Lung (tissue), 17 donors: ENCODE measurements at places on chromosomes 3 and 15. TPM values are rescaled to one million over a fixed set of nuclear protein-coding genes. Genes with fewer than 3 reads are reported as not detected.
A peak's percentile ranks its signal among the peaks of the same experiment; 100 is the strongest.

DNA sequence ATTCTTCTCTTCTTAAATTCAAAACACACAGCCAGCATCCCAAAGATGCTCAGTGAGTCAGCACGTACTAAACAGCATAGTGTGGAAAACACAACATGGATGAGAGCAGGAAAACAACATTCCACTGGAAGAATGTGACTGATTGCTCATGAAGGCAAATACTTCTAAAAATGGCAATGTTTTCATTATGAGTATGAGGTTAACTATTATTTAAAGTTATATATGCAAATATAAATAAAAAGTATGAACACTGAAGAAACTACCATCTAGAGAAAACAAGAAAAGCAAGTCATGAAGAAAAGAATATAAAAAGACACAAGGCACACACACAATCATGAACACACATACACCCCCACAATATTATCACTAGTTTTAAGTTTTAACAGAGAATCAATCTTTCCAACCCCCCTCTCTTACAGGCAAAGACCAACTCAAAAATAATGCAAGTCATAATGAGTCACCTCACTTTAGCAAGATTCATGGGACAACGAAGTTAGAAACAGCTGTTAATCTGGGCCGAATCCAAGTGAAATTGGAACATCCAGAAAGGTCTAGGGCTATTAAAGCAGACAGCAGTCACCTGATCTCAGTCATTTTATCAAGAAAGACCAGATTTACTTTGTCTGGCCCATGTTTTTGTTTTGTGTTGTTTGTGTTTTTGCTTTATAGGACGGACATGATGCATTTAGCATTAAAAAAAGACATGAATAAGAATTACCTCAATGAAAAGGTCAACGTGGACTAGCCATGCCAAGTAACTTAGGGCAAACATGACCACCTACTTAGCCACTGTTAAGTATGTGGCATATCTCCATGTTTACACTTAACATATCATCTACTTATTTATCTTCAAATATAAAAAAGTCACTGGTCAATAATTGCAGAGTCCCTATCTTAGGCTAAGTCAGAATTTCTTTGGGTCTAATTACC is 18.1 kb downstream of the GBE1 start:
- DNase-seq = peak; percentile 52

Gene HGD
- 2.4 TPM for polyA plus RNA-seq

Gene CCR5
- 16.6 TPM for polyA plus RNA-seq

Gene IL16
- 18.8 TPM for polyA plus RNA-seq

Gene SEMA6D
- polyA plus RNA-seq = 2.1 TPM

GRCh38 chr15:101145362-101145761 is 106.5 kb downstream of the CHSY1 start:
- no peak for DNase-seq

GRCh38 chr3:21449738-21450137 is 301.3 kb downstream of the ZNF385D start:
- DNase-seq = no peak

Gene LRRC2
- polyA plus RNA-seq = 0.39 TPM

DNA sequence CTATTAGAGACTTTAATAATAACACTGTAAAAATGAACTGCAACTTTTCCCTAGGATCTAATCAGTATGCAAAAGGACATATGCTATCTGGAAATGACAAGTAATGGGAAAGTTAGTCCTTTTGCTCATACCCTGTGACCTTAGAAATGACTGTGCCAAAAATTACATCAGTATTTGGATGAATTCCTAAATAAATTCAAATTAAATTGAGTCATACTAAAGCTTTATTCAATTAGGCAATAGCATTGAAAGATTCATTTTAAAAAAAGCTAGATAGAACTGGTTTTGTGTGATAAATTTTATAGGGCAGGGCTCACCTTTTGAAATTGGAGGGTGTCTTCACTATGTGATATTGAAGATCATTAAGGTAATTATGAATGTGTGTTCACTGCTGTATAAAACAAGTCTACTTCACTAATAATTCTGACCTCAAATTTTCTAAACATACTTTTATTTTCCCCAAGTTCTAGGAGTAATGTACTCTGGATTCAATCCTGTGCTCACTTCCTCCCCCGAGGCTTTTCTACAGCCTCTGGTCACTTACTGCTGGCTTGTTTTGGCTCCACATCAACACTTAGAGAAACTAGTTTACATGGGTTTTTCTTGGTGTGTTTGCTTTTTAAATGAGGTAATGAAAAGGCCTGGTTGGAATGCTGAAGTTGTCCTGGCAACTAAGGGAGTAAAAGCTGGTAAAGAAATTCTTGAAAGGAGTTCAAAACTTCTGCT is 44.4 kb upstream of the SPTSSB start:
- DNase-seq = peak; percentile 82

DNA sequence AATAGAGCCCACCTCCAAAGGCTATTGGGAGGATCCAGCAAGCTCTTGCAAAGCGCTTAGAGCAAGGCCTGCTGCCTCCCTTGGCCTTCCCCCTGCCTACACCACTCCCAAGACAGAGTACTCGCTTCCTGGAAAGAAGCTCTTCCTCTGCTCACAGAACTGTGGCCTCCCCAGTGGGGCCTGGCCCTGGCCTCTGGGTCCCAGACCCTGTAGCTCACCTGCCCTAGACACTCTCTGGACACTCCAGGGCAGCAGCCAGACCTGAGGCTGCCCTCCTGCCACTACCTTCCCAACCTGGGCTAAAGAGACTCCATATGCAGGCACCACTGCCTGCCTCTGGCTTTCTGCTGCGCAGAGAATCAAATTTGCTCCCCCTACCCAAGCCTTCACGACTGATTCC is 49.9 kb downstream of the GRIP2 start:
- DNase-seq = no peak

Gene PP2D1
- polyA plus RNA-seq = not detected
